Stimulated activated CD4-positive, alpha-beta T cell treated with anti-CD3 and anti-CD28 coated beads, TNF-alpha, amount 100 ng/mL, for 24 hours (primary cell): ENCODE measurements at places on chromosomes 5 and 9.

DNA sequence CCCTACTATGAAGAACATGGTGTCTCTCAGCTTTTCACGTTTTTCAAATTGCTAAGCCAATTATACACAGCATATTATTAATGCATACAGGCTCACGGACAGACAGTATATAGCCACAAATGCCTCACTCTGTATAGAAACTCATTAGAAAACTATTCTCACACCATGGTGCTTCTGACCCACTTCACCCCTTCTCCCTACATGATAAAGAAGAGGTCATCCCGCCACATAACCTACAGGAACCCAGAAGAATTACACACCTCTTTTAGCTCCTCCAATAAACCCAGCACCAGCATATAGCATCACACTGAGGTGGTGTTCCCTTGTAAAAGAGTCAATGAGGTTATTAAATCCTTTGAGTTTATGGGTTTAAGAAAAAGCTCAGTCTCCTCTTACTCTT lies 5.6 kb downstream of the TLE1 start:
- DNase-seq: no peak

DNA sequence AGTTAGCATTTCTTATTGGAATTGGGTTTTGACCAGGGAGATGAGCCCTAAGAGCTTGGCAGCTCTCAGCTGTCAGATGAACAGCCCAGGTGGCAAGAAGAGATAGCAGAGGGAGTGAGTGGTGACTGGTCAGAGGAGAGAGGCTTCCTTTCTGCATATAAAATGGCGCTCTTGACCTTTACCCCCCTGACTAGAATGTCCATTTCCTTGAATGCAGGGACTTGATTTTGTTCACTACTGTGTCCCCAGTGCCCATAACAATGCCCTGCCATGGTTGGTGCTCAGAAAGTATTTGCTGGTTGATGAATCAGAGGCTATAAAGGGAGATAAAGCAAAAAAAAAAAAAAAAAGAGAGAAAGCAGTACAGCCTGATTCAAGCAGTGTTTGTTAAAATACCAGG lies 7.2 kb downstream of the CHMP5 start:
- DNase-seq: no peak

GRCh38 chr5:150057996-150058395 lies 28.4 kb downstream of the CSF1R start:
- DNase-seq: no peak

DNA sequence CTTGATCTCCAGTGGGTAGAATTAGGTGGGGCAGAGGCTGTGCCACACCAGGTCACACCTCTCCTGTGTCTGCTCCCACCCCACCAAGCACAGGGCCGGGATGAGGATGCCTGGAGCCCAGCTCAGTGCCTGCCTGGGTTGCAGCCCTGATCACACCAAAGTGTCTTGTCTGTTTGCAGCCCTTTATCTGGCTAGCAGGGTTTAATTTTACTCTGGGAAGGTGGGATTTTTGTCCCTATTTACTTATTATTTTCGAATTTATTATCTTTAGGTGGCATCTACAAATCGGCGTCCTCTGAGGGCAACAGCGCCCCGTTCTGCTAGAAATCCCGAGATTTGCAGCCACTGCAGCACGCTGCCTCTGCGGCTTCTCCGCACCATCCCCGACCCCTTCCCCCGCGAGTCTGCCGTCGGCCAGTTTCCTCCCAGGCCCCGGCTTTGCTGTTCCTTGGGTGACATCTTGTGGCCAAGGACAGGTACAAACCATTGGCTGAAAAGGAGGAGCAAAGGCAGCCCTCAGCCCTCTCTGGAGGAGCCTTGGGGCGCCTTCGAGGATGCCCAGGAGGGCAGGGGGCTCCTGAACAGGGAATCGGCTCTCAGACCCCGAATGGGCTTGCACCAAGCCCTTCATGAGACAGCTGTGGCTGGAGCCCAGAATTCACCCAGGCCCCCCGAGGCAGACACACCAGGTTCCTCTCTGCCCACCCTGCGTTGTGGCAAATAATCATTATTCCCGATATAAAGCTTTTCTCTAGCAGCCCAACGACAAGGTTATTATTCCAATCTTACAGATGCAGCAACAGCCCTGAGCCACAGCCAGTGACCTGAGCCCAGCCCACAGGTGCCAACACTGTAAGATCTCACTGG lies 113.0 kb downstream of the GAPVD1 start:
- DNase-seq: peak; percentile 41
